Stimulated activated CD4-positive, alpha-beta T cell treated with anti-CD3 and anti-CD28 coated beads, Interleukin-4, amount 100 ng/mL, for 1 hour (primary cell): ENCODE measurements at places on chromosomes 7 and 10.

DNA sequence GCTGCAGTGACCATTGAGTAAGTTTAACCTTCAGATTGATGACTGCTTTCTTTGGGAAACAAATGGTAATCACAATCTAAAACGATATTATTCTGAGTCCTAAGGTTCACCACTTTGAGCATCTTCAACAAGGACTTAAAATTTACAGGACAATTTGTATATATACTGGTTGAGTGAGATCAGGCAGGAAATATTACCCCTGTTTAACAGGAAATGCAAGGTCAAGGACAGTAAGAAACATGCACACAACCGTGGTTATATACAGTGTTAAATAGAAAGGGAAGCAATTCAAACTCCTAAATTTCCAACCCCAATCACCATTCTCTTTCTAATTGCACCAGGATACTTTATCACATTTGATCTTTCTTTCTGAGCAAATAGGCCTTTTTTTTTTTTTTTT is 96.1 kb downstream of the ZNF277 start:
- no peak for DNase-seq

GRCh38 chr10:17891435-17891834 is 60.3 kb upstream of the SLC39A12 start:
- no peak for DNase-seq

- peak; percentile 53 for DNase-seq
These were observed 918 bp upstream of the RPEL1 start for GRCh38 chr10:103244666-103245271.

DNA sequence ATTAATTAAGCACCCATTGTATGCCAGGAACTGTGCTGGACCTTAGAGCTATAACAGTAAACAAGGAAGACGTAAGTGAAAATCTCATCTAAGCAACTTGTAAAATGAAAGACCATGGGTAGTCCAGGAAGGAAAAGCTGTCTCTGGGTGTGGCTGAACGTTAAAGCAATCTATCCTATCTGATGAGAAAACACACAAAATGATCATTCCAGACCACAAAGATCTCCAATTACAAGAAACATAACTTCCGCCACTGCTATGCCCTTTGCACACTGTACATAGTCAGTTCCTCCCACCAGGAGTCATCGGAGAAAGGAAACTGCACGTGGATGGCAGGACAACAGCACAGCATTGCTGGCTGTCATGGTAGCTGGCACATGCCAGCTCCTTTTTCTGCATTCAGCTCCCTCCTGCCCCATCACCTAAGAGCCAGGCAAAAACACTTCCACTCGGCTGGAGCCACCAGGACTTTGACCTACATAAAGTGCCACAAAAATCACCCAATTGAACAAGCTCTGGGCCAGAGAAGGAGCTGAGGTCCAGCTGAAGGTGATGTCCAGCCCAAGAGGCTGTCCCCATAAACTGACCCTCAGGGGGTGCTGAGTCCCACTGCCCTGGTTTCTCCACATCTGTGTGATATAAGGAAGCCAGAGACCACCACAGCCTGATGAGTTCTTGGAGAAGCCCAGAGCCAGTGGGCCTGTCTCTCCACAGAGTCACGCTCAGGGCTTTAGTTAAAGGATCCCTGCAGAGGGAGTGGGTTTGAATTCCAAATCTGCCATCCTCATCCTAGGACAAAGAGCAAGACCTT is 56.4 kb downstream of the STEAP1B start:
- no peak for DNase-seq

DNA sequence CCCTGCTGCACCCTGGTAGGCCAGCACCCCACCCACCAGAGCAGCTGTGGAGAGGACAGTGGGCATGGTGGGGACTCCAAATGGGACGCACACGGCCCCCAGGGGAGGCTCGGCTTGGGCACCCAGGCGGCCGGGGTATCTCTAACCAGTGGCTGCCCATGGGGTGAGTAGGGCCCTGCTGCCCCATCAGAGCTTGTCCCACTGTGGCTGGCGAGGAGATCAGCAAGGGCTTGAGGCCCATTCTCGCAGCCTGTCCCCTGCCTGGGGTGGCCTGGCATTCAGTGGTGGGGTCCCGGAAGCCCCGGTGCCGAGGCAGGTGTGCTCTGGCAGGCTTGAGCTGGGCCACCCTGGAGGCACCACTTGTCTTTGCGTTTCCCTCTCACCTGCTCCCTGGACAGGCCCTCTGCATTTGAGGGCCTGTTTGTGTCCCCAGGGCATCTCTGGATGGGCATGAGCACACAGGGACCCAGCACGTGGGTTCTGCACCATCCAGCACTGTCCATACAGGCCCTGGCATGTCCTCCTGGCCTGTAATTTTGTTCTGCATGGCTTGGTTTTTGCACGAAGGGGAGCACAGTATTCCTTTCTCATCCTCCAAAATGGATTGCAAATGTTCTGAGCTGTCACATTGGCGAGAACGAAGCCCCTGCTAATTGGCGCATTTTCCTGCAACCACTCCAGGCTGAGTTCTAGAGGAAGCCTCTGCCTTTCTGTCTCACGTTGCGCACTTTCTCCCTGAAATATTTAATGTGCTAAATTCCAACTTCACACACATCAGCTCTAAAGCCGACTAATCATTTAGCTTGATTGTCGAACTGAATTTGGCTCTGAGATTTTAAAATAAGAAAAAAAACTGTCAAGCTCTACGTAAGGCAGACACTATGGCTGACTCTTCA is 27.2 kb downstream of the PWWP2B start:
- DNase-seq, result no peak

DNA sequence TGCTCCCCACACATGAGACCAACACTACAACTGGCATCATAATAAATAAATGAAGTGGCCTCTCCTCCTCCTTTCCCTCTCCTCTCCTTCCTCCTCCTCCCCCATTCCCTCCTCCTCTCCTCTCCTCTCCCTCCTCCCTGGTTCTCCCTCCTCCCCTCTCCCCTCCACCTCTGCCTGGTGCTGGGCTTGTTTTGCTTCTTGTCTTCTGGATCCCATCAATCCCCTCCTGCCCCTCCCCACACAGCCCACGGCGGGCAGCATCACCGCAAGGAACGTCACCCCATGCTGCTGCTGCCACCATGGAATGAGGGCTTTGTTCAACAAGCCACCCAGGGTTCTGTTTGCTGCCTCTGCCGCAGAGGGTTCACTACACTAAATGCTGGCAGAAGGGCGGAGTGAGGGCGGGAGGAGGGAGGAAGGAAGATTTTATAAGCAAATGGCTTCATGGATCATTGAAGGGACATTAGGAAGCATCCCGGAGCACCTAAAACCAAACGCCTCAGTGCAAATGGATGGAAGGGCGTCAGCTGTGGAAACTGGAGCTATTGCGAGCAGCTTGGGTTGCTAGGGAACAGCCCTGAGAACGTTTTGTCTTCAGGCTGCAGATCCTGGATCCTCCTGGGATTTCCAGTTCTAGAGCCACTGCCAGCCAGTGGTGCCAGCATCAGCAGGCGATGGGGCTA is 379.7 kb upstream of the ZMIZ1 start:
- DNase-seq, result no peak

GRCh38 chr7:151110941-151111645 is 24.8 kb downstream of the AGAP3 start:
- DNase-seq, result peak; percentile 73

DNA sequence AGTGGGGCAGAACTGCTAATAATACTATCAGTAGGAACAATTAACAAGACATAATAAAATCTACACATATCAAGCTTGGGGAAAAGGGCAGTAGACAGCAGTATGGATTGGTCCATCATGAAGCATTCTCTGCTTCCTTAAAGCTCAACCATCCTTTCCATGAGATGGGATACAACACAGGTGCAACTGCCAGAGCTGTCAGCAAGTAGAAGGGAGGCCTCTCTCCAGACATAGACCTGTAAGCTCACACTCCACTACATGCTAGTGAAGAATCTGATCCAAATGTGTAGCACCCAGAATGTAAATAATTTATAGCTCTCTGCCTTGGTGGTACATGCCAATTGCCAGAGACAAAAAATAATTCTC is 41.5 kb upstream of the ANAPC16 start:
- no peak for DNase-seq

- no peak for DNase-seq
These were observed 548.0 kb downstream of the CCSER2 start for GRCh38 chr10:84876116-84876999.

DNA sequence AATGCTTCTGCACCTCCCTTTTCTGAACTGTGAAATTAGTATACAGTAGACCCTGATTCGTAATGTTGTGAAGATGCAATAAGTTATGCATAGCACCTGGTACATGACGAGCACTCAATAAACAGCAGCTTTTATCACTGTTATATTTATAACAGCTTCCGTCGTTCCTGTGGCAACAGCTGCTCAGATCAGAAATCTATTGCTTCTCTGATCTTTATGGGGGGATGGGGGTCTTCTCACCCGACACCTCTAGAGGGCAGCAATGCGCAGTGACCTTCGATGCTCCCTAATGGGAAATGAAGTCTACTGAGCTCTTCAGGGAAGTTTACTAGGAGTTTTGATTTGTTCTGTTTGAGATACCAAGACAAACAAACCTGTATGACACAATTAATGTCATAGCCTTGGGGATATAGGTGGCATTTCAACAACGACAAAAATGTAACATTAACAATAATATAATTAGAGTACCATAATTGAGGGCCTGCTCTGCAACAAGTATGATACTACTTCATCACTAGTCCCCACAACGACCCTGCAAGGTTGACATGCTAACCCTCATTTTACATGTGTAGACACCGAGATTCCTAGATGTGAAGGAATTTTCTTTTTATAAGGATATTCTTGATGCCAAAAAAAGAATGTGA is 289.6 kb downstream of the SFMBT2 start:
- DNase-seq, result peak; percentile 67

DNA sequence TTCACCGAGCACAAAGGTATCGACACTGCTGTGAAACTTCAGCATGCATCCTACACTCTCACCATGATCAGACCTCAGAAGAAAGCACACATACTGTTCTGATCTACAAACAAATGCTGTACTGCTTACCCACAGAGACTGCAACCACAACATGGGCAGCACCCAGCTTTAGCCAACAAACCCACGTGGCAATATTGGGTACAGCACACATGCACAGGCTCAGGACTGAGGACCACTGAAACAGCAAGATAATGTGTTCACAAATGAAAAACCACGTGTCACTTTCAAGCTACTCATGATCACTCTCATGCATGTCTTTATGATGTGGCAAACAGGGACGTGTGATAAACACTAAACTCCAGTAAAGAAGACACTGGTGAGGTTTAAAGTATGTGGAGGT is 119.3 kb upstream of the PTN start:
- DNase-seq, result no peak

GRCh38 chr10:97529685-97530465 is 31.2 kb downstream of the UBTD1 start:
- no peak for DNase-seq

GRCh38 chr10:51156926-51157325 is 82.6 kb downstream of the PRKG1 start:
- DNase-seq, result no peak

GRCh38 chr10:122774231-122774630 is 71.4 kb downstream of the CUZD1 start:
- no peak for DNase-seq

- no peak for DNase-seq
These were observed 60.9 kb downstream of the CALML3 start for GRCh38 chr10:5585517-5586206.

- no peak for DNase-seq
These were observed 127.3 kb downstream of the FAM204A start for GRCh38 chr10:118214776-118215175.

GRCh38 chr10:106341356-106341755 is 823.1 kb downstream of the SORCS1 start:
- no peak for DNase-seq

- no peak for DNase-seq
These were observed 161.4 kb downstream of the RAPGEF5 start for GRCh38 chr7:22195397-22196172.

GRCh38 chr7:131493581-131493980 is 62.8 kb downstream of the PODXL start:
- DNase-seq, result no peak

DNA sequence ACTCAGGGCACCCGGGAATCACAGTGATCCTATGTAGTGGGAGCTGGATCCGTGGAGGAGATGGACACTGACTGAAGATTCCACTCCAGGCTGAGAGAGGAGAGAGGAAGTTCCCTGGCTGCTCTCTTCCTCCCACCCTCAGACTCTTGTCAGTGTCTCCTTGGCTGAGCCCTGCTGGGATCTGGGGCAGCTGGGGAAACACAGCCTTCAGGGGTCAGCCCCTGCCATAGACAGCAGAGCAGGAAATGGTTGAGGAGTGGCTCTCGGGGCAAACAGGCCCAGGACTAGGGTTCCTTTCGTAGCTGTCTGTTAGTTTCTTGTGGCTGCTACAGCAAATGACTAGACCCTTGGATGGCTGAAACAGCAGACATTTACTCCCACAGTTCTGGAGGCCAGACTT is 174.4 kb upstream of the BMPER start:
- DNase-seq, result no peak

GRCh38 chr7:149766135-149766675 is 7.2 kb downstream of the ZNF467 start:
- no peak for DNase-seq

DNA sequence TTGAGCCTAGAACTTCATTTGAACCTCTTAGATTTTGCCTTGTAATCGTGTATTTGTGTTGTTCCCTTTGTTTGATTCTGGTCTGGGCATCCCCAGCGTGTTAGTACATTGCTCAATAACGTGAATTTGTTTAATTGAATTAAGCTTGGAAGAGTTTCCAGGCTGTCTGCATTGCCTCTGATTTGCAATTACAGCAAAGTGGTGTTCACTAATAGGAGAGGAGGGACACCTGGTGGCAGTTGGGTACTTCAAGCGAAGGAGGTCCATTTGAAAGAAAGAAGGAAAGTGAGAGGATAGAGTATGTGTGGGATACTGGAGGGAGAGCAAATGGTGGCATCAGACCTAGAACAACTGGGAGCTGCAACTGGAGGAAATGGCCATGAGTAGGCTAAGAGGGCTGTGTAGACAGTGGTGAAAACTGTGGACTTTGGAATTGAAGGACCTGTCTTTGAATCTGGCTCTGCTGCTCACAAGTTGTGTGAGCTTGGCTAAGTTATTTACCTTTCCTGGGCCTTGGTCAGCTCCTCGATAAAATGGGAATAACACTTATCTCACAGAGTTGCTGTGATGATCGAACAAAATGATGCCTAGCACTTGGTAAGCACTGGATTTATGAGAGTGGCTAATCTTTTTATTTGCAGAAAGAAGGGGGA is 15.1 kb downstream of the LSMEM1 start:
- DNase-seq, result peak; percentile 15

- DNase-seq, result no peak
These were observed 107.8 kb downstream of the CYP26A1 start for GRCh38 chr10:93181271-93182048.
